ENCODE measurements at places on chromosomes 1 and 21.

- no peak for DNase-seq
Measured at GRCh38 chr1:229231754-229232119, 39.2 kb upstream of the RAB4A start.

GRCh38 chr1:43288058-43288784 lies 2.8 kb upstream of the C1orf210 start:
- DNase-seq: no peak

GRCh38 chr21:32867597-32867996 lies 96.0 kb upstream of the PAXBP1 start:
- no peak for DNase-seq

GRCh38 chr1:14513111-14513510 lies 85.4 kb upstream of the KAZN start:
- no peak for DNase-seq

- DNase-seq: no peak
Measured at GRCh38 chr1:220342853-220343252, 70.6 kb upstream of the RAB3GAP2 start.

Data from OCI-LY7 (cell line).